ENCODE measurements at places on chromosomes 2 and 18.

DNA sequence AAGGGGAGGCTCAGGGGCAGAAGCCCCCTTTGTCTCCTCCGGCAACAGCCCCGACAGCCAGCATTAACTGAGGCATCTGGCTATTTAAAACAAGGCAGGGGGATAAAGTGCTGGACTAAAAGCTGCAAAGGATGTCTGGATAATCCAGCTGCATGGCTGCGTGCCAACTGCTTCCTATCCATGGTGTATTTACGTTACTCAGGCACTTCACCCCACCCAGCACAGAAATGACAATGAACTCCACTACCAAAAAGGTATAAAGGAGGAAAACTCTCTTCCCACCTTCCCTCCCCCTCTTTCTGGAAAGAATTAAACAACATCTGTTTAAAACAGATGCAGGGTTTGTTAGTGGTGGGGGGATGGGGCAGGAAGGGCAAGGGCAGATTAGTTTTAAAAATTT lies 82.5 kb downstream of the SPRED2 start:
- DNase-seq: no peak

DNA sequence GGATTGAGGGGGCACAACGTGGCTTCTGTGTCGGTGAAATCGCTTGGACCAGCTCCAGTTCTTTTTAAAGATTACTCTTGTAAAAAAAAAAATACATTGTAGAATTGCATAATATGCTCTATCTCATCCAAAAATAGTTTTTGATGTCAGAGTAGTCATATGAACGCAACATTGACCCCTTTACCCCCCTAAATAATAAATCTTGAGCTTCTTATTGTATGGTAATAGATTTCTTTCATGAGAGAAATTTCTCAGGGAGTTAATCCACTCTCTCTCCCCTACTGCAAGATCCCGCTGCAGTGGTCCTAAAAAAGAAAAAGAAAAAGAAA lies 50.2 kb upstream of the PAIP2B start:
- no peak for DNase-seq

GRCh38 chr2:52659546-52659945 lies 1108.1 kb upstream of the CHAC2 start:
- no peak for DNase-seq

GRCh38 chr2:120862201-120863060 lies 126.8 kb downstream of the GLI2 start:
- DNase-seq: no peak
